ENCODE measurements at places on chromosomes 1 and 21.

DNA sequence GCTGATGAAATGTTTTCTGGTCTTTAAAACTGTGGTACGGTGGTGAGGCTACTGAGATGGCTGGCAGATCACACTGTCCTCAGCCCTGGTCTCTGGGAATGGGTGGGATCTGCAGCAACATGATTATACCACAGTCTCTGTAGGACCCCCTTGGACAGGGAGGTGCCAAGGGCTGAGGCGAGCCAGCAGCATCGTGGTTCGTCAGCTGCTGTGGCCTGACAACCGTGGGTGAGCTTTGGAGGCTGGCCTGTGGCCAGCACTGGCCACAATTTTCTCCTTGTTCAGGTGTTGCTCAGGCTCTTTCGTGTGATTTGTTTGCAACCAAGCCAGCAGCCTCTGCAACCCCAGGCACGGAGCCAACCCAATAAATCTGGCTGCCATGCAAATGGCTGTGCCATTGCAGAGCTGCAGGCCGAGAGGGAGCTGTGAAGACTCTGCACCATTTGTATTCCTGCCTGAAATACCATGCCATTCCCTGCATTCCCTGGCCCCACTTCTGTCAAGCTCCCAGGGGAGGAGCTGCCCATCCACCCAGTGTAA lies 70.9 kb downstream of the PCP4 start:
- no peak for DNase-seq

- DNase-seq = no peak
These were observed 41.3 kb downstream of the CYP2J2 start for GRCh38 chr1:59885160-59885832.

GRCh38 chr1:114502080-114502479 lies 8.9 kb downstream of the TRIM33 start:
- no peak for DNase-seq

DNA sequence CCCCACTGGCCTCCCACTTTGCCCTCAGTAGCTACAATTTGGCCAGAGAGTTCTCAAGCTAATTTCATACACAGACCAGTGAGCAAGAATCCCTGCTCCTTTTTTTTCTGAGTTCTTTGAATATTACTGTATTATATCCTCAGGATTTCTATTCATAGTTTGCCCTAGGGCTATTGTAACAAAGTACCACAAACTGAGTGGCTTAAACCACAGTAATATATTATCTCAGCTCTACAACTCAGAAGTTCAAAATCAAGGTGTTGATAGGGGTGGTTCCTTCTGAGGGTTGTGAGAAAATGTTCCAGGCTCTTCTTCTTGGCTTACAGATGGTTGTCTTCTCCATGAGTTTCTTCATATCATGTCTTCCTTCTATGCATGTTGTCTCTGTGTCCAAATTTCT lies 289.4 kb upstream of the ESRRG start:
- DNase-seq = no peak

- DNase-seq = no peak
These were observed 11.1 kb downstream of the RNF19B start for GRCh38 chr1:32953495-32953894.

GRCh38 chr21:29827236-29827635 lies 112.6 kb downstream of the GRIK1 start:
- DNase-seq = no peak

DNA sequence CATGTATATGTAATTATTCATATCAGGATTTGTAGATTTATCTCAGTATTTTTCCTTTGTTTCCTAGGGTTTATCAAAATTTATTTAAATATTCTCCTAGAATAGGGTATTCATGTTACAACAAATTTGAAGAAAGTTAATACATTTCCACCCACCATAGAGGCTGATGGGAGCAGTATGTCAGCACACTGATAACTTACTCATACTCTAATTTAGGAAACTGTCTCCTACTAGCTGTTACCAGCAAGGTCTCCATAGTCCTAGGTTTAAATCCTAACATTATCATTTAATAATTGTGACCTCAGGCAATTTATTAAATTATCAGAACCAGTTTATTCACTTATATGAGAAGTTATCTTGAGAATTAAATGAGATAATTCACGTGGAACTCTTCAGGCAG lies 127.0 kb downstream of the USP25 start:
- DNase-seq = no peak

DNA sequence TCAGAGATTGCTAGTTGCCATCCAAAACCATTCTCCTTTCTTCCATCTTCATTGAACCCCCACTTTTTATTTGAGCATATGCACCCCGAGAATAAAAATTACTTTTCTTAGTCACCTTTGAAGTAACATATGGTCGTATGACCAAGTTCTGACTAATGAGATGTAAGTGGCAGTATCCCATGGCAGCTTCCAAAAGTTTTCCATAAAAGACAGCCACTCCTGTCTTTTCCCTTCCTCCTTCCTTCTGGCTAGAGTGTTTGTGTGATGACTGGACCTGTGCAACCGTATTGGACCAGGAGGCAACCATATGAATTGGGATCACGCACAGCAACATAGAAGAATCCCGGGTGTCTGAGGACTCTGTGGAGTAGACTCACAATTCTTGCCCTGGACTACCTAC lies 41.1 kb upstream of the CCSAP start:
- DNase-seq = no peak

DNA sequence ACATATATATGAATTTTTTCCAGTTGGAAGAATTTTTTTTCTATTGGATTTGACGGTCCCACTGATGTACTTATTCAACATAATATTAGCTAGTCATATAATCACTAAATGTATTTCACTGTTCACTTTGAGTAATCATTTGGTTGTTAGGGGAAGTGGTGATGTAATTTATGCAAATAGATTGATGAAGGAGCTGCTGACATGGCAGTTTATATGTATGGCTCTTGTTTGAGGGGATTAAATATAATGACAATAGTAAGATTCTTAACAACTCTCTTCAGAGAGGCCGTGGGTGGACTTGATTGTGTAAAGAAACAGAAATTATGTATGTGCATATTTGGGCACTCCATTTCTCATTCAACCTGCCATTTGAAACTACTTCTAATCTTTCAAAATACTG lies 653.6 kb upstream of the ADGRL4 start:
- no peak for DNase-seq

DNA sequence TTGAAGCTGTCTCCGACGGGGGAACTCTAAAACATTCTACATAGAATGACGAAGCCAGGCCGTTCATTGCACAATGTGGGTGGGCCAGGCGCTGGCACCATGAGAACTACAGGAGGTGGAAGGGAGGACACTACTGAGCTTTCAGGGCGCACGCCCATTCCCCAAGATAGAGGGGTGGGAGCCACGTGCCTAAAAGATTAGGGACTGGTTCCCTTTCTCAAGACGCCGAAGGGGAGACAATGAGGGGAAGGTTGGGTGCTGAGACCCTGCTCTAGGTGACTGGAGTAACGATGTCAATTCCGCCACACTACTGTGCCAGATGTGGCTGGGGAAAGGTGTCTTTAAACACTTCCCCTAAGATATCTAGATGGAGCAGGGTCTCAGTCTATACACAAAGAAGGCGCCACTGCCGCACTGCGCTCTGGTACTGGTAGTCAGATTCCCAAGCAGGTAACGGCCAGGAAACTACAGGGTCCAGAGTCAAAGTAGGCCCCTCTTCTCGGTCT lies 782 bp downstream of the CSDE1 start:
- no peak for DNase-seq

GRCh38 chr1:166089804-166090203 lies 77.0 kb downstream of the FAM78B start:
- peak; percentile 4 for DNase-seq

GRCh38 chr1:2050461-2050792 lies 216 bp downstream of the PRKCZ start:
- DNase-seq = no peak

DNA sequence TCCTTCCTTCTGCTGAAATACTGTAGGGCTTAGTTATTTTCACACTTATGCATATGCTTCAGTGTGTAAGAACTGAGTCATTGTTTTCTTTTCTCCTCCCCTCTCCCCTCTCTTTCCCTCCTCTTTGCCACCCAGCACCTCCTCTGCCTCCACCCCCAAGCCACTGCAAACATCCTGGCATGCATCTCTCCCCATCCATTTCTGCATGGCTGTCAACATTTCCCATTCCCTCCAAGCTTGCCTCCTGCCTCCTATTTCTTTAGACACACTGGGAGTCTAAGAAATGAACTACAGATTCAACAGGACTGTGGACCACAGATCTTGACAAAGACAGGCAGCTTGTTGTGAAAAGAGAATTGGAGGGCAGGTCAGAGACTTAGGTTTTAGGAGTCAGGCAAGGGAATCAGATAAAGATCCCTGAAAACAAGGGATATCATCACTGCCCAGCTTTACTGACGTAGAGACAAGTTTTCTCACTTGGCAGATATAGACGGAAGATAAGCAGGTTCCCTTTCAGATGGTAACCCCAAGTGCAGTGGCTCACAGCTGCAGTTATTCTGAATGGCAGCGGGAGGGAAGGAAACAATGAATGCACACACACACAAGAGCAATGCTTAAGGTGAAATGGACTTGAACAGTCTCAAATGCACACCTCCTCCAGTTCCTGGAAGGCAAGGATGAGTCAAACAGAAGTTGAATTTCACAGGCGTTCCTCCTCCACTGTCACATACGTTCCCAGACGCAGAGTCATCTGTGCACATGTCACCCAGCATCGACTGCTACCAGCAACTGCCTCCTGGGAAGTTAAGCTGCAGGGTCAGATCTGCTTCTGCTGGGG lies 56.1 kb downstream of the HIVEP3 start:
- peak; percentile 85 for DNase-seq

DNA sequence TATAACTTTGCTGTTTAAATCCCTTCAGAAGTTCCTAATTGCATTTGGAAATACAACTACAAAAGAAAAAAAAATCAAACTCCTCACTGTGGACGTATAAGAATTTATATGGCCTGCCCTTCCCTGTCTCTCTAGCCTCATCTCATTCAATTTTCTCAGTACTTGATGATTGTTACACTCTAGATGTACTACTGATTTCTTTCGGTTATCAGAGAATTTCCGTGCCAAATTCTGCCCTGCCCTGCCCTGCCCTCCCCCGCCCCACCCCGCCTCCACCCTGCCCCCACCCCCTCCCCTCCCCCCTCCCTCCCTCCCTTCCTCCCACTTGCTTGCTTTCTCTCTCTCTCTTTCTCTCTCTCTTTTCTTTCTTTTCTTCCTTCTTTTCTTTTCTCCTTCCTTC lies 71.7 kb upstream of the MPC2 start:
- DNase-seq = no peak

GRCh38 chr1:160522622-160523345 lies at the start of gene SLAMF6:
SLAMF6 (minus strand) TSS chr1:160523255; CDS start chr1:160523192, 63 bp downstream.
- DNase-seq = peak; percentile 55

DNA sequence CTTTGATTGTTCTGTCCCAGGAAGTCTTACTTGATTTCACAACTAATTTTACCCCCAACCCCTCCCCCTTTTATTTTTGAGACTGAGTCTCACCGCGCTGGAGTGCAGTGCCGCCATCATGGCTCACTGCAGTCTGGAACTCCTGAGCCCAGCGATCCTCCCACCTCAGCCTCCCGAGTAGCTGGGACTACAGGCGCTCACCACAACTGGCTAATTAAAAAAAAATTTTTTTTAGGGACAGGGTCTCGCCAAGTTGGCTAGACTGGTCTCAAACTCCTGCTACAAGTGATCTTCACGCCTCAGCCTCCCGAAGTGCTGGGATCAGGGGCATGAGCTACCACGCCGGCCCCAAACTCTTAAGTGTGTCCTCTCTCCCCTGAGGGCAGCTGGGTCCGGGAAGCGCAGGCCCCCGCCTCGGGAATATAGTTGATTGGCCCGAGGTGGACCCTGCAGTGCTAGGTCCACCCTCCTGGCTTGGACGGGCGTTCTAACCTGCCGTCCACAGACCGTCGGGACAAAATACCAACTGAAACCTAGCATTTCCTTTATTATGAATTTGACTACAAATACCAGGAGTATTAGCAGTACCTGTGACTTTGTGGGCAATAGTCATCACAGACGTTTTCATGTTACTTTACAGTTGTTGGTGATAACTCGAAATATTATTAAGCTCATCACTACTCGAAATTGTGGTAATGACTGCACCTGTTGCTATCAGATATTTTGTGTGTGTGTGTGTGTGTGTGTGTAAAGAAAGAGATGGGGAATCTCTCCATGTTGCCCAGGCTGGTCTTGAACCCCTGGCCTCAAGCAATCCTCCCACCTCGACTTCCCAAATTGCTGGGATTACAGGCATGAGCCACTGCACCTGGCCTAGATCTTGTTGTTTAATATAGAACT lies 642 bp upstream of the PARP1 start:
- no peak for DNase-seq

- DNase-seq = peak; percentile 73
These were observed 106.7 kb downstream of the HIVEP3 start for GRCh38 chr1:41812051-41812450.

GRCh38 chr1:115428256-115428655 lies 90.2 kb upstream of the NGF start:
- DNase-seq = no peak

DNA sequence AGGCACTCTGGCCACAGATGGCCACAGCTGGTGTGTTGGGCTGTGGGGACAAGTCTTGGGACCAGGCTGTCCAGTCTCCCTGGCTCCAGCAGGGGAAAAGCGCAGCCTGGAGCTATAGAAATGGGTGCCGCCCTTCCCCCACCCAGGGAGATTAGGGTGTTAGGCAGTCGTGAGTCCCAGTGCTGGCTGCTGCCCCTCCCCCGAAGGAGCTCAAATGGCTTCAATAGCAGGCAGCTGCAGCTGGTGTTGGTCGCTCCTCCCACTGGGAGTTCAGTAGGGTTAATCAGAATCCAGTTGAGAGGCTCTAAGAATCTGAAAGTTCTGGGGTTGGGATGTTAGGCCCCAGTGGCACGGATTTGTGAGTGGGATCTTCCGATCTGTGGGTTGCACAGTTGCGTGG lies 595.6 kb upstream of the PKN2 start:
- DNase-seq = no peak

DNA sequence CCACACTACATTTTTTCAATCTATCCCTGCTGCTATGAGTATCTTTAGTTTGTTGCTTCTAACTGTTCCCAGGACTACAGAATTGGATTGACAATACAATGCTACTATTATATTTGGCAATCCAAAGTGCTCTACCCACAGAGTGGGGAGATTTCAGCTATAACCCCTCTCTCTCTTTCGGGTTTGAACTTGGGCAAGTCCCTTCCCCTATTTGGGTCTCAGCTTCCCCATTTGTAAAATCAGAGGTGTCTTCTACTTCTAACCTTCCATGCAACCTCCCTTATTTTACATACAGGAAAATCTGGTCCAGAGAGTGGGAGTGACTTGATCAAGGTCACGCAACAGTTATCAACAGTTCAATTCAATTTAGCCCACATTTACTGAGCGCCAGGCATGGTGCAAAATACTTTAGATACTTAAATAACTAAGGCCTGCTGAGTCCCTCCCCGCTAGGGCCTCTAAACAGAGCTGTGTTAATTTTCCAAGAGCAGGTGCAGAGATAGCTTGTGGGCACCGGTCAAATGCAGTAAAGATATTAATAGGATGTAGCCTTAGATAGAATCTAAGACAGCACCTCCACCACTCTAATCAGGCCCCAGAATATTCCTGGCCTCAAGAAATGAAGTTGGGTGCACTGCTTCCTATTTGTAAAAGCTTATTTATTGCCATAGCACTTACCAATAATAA lies 9.4 kb upstream of the GPX7 start:
- no peak for DNase-seq

GRCh38 chr1:201593200-201593921 lies 54.4 kb downstream of the NAV1 start:
- no peak for DNase-seq

- DNase-seq = no peak
These were observed 285.7 kb downstream of the PTPRU start for GRCh38 chr1:29521811-29522580.

GRCh38 chr1:178122283-178122682 lies 28.4 kb downstream of the RASAL2 start:
- no peak for DNase-seq

- DNase-seq = no peak
These were observed 6.2 kb upstream of the FYB2 start for GRCh38 chr1:56825436-56825835.
